Activated T-cell treated with anti-CD3 and anti-CD28 coated beads, Interleukin-2, amount 50 U/mL, for 1 hour (primary cell): ENCODE measurements at places on chromosomes 3 and 15.

GRCh38 chr3:153163393-153163724 lies 1.3 kb downstream of the RAP2B start:
- no peak for DNase-seq

- no peak for DNase-seq
Observed at GRCh38 chr3:81554801-81555200, 206.6 kb downstream of the GBE1 start.

GRCh38 chr3:128800241-128801187 lies 74.5 kb downstream of the RAB7A start:
- no peak for DNase-seq

DNA sequence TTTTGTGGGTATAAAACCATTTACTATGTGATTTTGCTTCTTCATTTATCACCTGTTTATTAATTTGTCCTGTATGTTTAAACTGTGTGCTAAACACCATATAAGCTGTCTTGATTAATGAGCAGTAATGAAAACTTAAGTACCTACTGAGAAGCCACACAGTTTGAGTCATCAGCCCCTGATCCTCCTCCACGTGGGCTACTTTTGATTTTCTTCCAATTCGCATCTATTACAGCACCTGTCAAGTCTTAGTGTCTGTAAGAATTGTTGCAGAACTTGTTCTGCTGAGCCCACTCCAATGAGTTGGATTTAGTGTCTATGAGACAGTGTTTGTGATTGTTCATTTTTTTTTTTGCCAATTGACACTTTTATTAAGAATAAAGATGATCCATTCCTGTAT lies 16.8 kb downstream of the EPHA6 start:
- DNase-seq: no peak

GRCh38 chr3:48344867-48345507 lies 11.5 kb upstream of the SPINK8 start:
- no peak for DNase-seq

DNA sequence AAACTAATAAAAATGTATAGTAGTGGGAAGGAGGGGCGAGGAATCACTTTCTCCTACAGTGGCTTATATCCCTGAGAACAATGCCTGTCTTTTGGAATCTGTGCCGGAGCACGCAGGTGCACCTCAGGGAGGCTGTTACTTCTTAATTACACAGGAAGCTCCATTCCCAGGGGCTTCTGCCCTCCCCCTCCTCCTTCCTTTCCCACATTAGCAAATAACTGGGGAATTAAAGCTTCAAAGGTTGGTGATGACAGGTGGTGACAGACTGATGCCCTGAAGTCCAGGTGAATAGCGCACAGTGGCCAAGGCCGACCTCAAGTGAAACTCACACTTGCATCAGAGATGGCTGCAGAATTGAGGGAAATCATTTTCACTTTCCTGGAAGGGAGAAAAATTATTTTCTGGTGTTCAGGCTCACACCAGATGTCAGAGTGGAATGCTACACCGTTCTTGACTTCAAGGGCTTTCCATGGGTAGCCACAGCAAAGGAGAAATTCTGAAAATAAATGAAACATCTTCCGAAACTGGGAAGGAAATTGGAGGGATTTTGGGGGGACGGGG lies 3.7 kb downstream of the GRAMD2A start:
- no peak for DNase-seq

DNA sequence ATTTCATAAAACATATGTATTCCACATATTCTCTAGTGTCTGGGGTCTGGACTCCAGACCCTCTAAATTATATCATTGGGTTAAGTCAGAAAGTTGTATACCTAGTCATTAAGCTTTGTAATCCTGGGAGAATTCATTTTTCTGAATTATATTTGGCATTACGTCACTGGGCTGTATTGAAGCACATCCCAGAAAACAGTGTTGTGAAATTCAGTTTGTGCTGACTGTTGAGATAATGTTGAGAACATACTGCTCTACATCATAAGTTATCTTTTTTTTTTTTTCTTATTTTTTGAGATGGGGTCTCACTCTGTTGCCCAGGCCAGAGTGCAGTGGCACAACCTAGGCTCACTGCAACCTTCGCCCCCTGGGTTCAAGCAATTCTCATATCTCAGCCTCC lies 153.1 kb upstream of the STT3B start:
- DNase-seq: no peak

DNA sequence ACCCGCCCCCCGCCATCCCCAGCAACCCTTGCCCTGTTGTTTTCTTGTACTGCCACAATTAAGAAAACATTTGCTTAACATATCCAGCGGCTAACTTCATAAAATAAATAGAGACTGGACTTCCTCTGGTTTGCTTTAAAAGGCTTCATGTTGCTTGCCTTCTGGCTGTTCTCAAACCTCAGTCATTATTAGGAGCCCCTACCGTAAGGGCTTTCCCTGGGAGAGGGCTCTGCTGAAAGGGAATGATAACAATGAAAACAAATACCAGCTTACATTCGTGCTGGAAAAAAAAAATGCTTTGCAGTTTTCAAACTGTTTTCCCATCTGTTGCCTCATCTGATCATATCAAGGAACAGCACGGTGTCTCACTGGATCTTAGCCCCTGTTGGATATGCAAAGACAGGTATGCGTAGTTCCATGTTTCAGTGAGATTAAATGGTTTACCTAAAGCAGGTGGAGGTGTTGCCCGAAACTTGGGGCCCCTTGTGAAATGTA lies 77.2 kb upstream of the VGLL4 start:
- DNase-seq: no peak

DNA sequence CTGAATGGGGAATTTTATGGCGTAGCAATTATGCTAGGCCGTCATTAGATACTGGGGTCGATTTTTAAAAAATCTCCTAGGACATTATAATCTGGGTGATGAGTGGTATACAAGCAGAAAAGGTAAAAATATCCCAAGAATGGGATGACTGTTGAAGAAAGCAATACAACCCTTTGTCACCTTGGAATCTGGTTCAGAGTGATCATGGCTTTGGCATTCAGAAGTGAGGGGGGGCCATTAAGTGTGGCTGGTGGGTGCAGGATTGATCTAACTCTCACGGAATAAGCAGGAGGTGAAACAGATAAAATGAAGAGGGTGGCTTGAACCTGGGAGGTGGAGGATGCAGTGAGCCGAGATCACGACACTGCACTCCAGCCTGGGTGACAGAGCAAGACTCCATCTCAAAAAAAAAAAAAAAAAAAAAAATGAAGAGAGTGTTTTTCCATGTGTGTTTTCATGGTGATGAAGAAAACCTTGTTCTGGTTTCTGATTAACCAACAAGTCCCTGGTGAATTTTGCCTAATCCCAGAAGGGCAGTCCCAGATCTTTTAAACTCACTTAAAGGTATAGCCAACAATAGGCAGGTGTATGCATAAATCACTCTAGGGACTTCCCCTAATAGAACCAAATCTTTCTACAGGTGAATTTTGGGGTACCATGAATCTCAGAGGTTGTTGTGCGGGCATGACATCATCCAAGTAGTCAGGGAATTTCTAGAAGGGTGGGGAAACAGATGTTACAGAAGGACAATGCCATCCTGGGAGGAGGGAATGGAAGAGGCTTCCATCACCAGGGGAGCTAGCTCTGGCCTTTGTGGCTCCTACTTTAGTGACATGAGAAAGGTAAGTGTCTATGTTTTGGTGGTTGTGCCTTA lies 3.1 kb upstream of the RAD54L2 start:
- DNase-seq: no peak

GRCh38 chr3:132773071-132773619 lies 50.9 kb upstream of the NPHP3 start:
- DNase-seq: no peak

DNA sequence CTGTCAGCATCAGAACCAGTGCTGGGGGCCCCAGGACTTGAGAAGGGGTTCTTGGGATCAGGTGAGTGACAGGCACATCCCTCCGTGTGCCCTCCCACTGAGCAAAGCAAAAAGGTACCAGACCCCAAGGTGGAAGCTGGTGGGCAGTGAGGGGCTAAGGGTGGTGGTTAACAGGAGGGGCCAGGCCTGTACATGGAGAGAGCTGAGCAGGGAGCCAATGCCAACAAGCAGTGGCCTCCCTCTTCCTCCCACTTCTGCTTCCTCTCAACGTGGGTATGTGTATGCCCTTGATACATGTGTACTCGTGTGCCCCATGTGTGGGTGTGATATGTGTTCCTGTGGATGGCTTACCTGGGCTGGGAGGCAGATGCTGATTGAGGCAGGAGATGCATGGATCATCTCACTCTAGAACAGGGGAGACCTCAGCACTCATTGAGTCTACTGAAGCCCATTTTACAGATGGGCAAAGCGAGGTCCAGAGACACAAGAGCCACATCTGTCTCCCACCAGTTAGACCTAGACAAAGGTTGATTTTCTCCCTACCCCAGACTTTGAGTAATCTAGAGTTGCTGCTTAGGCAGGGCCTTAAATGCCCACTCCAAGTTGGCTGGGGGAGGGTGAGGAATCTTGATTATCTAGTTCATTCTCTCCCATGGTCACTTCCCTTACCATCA lies 945 bp downstream of the VIPR1 start:
- DNase-seq: no peak

- DNase-seq: no peak
Observed at GRCh38 chr3:51796854-51797253, 17.8 kb upstream of the IQCF6 start.

- no peak for DNase-seq
Observed at GRCh38 chr3:129226374-129226773, 23.0 kb upstream of the COPG1 start.

GRCh38 chr15:68207176-68207935 lies 2.2 kb upstream of the CALML4 start:
- no peak for DNase-seq

DNA sequence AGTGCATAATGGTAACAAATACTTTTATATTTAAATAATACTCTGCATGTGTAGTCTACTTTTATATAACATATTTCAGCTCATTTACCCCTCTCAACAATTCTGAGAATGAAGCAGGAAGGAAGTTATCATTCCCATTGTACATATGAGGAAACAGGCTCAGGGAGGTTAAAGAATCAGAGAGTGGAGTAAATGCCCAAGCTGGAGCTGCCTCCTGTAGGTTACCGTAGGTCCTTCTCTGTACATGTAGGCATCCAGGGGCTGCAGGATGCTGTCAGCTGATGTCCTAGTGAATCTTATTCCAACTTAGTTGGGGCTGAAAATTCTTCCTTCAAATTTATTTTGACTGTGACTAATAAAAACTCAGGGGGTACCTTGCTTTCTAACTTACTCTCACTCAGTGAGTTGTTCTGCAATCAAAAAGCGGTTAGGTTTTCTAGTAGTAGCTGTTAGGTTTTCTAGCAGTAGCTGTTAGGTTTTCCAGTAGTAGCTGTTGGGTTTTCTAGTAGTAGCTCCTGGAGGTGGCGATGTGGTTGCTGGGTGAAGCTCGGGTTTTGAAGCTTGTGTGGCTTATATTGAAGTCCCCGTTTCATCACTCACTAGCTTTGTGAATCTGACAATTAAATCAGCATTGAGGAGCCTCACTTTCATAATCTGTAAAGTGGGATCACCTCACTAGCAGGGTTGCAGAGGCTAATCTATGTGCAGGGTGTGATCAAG lies 357.0 kb downstream of the NR2F2 start:
- no peak for DNase-seq

GRCh38 chr15:50219820-50220219 lies 37.8 kb downstream of the SLC27A2 start:
- no peak for DNase-seq

DNA sequence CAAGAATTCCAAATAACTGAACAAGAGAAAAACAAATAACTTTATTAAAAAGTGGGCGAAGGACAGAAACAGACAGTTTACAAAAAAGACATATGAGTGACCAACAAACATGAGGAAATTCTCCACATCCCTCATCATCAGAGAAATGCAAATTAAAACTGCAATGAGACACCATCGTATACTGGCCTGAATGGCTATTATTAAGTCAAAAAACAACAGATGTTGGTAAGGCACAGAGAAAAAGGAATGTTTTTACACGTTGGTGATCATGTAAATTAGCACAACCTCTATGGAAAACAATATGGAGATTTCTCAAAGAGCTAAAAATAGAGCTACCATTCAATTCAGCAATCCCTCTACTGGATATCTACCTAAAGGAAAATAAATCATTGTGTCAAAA lies 1260.4 kb upstream of the ALCAM start:
- no peak for DNase-seq

DNA sequence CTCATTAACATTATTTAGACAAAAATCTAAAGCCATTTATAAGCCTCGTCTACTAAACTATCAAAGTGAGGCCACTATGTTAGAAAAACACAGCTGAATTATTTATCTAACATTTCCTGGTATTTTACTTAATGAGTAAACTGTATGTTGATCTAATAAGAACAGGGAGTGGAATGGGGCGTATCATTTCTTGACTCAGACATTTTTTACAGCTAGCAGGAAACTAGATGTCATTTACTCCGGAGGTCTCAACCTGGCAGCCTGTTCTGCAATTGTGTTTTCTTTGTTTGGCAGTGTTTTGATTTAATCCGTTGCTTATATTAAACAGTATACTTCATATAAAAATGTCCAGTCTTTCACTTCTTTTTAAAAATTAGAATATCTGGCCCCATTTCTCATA lies 79.1 kb upstream of the ABI3BP start:
- DNase-seq: no peak

DNA sequence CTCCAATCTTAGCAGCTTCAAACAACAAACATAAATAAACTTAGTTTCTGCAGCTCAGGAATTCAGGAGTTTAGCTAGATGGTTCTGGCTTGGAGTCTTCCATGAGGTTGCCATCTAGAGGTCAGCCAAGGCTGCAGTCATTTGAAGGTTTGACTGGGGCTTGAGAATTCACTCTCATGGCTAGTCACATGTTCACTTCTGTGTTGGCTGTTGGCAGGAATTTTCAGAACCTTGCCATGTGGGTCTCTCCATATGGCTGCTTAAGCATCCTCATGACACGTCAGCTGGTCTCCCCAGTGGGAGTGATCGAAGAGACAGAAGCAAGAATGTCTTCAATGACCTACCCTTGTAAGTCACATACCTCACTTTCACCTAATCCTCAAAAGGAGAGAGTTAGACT lies 269.2 kb upstream of the CNTN3 start:
- no peak for DNase-seq

GRCh38 chr15:101023501-101024072 lies 104.4 kb downstream of the LRRK1 start:
- DNase-seq: no peak

DNA sequence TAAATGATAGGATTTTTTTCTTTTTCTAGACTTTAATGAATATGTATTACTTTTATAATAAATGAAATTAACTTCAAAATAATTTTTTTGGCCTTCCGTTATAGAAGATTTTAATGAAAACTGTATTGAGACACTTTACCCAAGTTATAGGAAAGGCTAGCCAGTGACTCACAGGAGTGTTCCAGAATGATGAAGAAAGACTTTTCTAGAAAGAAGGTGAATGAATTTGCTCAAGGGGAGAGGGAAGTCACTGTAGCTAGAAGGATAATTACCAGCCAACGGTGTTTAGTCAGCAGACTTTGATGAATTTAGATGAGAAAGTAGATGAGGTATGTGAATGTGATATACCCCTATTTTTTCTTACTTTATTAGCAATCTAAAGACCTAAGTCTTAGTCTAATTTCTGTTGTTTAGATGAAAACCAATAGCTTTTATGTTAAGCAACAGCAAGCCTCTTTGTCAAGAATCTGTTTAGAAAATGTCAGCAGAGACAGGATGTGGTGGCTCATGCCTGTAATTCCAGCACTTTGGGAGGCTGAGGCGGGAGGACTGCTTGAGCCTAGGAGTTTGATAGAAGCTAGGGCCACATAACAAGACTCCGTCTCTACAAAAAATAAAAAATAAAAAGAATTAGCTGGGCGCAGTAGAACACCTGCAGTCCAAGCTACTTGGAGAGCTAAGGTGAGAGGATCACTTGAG lies 3.2 kb downstream of the ALAS1 start:
- no peak for DNase-seq

GRCh38 chr15:78938658-78939488 lies 6.0 kb downstream of the CTSH start:
- no peak for DNase-seq

GRCh38 chr3:15064299-15064834 lies 748 bp downstream of the MRPS25 start:
- no peak for DNase-seq
